Activated T-helper 2 cell treated with anti-CD3 and anti-CD28 coated beads, Interferon-gamma antibody, Interleukin-2, Interleukin-4, amounts not matched to agents 10 μg/mL and 5 μg/mL and 100 μg/mL, durations not matched to agents 14 hours and 24 hours and 36 hours (primary cell): ENCODE measurements at places on chromosomes 2 and 18. TPM values are rescaled to one million over a fixed set of nuclear protein-coding genes. Genes with fewer than 3 reads are reported as not detected.

- DNase-seq = no peak
- H3K27ac ChIP-seq = no peak overlapping the region
- H3K27me3 ChIP-seq = no peaks in the 10 kb centered on the region
- peaks cover 45% of the 10 kb centered on the region for H3K4me1 ChIP-seq
These were observed 35.6 kb downstream of the RAMP1 start for GRCh38 chr2:237894986-237895543.

- no peak for DNase-seq
- H3K27ac ChIP-seq = no peak overlapping the region
- H3K4me3 ChIP-seq = no peak overlapping the region
- H3K27me3 ChIP-seq = no peaks in the 10 kb centered on the region
These were observed 395.4 kb upstream of the ATP5MC3 start for GRCh38 chr2:175576875-175577274.

DNA sequence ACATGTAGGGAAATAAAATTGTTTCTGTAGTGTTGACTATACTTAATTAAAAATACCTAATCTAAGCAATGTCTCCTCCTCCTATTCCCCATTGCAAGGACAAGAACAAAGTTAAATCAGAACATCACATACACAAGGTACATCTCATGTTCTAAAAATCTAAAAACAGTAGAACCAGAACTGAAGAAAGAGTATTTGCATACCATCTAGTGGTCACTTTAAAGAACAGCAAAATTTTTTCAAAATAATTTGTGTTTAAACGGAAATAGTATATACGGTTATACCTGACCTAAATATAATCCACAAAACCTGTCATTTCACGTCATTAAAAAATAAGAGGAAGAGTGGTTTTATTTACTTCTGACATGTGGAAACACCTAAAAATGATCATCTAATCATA is 294.3 kb upstream of the KCNH7 start:
- H3K4me3 ChIP-seq = no peak overlapping the region
- H3K4me1 ChIP-seq = no peaks in the 10 kb centered on the region
- no peak for DNase-seq
- H3K36me3 ChIP-seq = no peaks in the 10 kb centered on the region

GRCh38 chr2:69007603-69008002 is 5.4 kb upstream of the ANTXR1 start:
- no peak overlapping the region for H3K27ac ChIP-seq
- peaks cover 3% of the 10 kb centered on the region for H3K4me1 ChIP-seq
- no peaks in the 10 kb centered on the region for H3K36me3 ChIP-seq
- DNase-seq = no peak
- H3K27me3 ChIP-seq = peaks cover 45% of the 10 kb centered on the region
- H3K4me3 ChIP-seq = no peak overlapping the region

TMEM37 gene
- total RNA-seq = 0.14 TPM in 1 of 2 replicates, not detected in the other
